Stimulated activated CD4-positive, alpha-beta T cell treated with anti-CD3 and anti-CD28 coated beads, Interleukin-2, amount 100 ng/mL, for 4 hours (primary cell): ENCODE measurements at places on chromosomes 4 and X.

DNA sequence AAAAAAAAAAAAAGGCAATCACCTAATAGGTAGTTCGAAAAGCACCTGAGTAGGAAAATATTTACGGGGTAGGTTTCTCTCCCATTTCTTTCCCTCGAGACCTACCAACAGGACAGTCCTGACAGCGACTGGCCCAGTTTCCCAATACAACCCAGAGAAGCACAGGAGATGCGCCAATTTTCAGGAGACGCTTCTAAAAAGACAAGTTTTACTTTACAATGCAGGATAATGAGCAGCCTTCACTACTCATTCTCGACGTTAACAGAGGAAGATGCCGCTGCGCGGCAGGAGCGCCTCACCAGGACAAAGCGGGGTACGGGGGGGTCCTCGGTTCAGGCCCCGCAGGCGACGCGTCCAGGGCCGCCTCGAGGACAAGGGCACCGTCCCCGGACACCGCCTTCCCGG is 708 bp downstream of the BCLAF3 start:
- DNase-seq = no peak

- no peak for DNase-seq
Measured at GRCh38 chr4:102554992-102555391, 53.8 kb downstream of the NFKB1 start.

DNA sequence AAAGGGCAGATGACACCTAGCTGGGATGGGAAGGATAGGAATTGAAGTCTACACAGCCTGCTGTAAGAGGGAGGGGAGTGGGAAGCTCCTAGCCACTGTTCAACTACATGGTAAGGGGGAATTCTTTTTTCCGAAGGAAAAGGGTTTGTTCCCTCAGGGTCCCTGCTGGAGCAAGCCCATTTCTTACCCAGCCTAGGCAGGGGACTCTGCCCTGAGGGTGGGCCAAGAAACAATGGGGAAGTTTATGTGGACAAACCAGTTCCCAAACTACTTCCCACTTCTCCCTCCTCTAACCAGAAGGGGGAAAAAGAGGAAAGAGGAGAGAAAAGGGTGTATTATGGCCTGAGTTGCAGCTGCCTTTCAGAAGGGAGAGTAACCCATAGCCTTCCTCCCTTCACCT is 13.5 kb upstream of the VSIG4 start:
- no peak for DNase-seq

DNA sequence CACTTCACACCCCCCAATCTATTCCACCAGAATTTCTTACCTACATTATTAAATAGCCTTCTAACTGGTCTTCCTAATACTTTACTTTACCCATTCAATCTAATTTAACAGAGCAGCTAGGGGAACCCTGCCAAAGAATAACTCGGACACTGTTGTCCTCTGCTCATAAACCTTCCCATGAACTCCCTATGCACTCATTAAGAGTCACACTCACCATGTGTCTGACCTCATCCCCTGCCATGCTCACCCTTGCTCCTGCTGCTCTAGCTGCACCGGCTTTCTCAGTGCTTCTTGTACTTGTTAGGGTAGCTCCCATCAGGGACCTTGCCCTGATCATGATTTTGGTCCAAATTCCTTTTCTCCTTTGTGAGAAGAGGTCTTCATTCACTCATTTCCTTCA is 54.6 kb upstream of the GUCY1A1 start:
- no peak for DNase-seq

DNA sequence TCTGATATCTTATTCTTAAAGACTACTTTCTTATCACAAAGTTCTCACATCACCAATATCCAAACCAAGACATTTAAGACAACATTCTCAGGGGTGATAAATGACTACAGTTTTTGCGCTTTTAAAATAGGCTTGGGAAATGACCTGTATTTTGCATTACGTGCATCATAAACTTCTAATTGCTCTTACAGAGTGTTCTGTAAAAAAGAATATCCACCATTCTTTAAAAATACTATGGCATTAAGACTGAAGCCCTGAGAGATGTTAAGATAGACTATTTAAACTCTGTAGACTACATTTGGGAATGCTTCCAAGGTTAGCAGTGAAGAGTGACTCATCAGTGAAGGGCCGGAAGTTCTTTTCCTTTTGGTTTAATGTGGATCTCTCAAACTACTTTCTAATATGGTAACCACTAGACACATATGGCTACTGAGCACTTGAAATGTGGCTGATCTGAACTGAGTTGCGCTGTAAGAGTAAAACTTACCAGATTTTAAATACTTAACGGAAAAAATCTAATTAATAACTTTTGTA is 518.8 kb upstream of the FTHL17 start:
- no peak for DNase-seq

DNA sequence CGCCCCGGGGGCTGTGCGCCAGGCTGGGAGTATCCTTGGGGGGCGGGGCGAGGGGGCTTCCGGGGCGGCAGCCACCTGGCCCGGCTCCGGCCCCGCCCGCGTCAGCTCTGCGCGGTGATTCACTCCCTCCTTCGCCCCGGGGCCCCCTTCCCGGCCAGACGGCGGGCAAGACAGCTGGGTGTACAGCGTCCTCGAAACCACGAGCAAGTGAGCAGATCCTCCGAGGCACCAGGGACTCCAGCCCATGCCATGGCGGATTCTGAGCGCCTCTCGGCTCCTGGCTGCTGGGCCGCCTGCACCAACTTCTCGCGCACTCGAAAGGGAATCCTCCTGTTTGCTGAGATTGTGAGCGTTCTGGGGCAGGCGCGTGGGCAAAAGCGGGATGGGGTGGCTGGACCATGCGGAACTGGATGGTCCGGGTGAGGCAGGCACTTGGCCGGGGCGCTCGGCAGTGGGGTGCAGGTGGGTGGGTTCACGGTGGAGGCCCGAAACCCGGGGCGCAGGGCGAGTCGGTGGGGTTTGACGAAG is at the start of gene PLP2:
Gene PLP2, plus strand, starts transcription at position 147 of the 528 bp plus-strand sequence. Its CDS starts 103 bp downstream, at position 250.
- peak; percentile 61 for DNase-seq

GRCh38 chr4:40672528-40673522 is 43.2 kb upstream of the RBM47 start:
- no peak for DNase-seq

GRCh38 chr4:14700544-14700943 is 301.7 kb upstream of the CPEB2 start:
- no peak for DNase-seq

DNA sequence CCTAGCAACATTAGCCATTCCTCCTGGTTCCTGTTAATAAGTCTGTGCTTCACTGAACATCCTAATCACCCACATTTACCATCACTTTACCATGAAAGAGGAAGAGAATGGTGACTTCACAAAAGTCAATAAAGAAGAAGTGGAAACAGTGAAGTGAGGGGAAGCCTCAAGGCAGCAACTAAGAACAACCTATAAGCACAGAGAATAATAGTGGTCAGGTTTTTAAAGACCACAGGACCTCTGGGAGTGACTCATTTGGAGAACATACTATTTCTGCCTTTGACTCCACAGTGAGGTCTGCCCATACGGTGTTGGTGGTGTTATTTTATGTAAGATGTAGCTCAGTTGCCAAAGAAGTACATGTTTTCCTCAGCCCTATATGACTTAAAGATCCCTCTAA is 86.0 kb upstream of the TET2 start:
- no peak for DNase-seq

DNA sequence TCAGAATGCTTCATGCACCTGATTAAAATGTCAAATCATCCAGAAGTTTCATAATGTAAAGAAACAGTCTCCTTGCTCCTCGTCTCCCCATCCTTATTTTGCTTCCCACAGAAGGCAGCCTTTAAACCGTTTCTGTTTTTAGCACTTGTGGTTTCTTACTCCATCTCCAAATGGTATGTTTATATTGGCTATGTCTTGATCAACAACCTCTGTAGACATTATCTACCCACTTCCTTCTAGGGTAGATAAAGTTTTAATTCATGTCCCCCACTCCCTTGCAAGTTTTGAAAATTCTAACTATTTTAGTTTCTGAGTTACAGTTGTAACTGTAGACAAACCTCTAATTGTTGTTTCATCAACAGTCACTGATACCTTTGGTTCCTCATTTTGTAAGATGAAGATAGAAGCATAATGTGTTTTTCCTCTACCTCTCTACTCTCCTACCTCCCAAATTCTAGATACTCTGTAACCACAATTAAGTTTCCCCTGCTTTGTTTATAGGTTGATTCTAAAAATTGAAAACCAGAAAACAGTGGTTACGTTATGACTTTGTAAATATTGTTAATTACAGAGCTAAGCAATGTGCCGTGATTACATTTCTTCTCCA is 291.7 kb upstream of the GATB start:
- DNase-seq = no peak

DNA sequence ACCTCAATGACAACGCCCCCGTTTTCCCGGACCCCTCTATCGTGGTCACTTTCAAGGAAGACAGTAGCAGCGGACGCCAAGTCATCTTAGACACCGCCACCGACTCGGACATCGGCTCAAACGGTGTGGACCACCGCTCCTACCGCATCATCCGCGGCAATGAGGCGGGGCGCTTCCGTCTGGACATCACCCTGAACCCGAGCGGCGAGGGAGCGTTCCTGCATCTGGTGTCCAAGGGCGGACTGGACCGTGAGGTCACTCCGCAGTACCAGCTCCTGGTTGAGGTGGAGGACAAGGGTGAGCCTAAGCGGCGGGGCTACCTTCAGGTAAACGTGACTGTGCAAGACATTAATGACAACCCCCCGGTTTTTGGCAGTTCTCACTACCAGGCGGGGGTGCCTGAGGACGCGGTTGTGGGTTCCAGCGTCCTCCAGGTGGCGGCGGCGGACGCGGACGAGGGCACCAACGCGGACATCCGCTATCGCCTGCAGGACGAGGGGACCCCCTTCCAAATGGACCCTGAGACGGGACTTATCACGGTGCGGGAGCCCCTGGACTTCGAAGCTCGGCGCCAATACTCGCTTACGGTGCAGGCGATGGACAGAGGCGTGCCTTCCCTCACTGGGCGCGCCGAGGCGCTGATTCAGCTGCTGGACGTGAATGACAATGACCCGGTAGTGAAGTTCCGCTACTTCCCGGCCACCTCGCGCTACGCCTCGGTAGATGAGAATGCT is 2.2 kb downstream of the FAT4 start:
- no peak for DNase-seq
